ENCODE measurements at places on chromosomes 5 and 9.

- peak; percentile 16 for DNase-seq
Observed at GRCh38 chr9:100352201-100352726, 478 bp downstream of the TEX10 start.

- no peak for DNase-seq
Observed at GRCh38 chr9:79300068-79300467, 271.7 kb upstream of the TLE4 start.

- no peak for DNase-seq
Observed at GRCh38 chr5:4246447-4246846, 650.8 kb downstream of the IRX1 start.

DNA sequence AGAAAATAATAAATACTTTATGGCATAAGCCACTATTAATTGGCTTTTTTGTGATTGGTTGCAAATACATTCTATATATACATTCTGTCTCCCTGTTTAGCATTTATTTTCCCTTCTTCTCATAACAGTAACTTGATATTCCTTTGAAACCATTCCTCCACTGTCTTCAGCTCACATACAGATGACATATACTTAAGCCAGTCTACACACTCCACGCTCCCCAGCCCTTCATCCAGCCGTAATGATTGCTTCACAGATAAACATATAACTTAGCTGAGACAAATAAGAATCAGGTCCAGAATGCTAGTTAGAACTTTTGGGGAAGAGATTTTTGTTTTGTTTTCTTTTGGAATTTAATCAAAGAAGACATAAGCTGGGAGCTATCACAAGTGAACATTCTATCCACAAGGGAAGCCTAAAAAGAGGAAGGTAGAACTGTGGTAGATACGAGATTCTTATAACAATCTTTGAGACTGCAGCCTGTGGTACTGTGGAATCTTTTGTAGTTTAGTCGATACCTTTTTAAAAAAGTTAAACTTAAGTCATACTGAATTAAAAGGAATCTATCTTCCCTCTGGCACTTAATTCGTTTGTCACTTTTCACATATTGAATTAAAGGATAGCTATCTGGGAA lies 365.1 kb upstream of the PRR16 start:
- no peak for DNase-seq

DNA sequence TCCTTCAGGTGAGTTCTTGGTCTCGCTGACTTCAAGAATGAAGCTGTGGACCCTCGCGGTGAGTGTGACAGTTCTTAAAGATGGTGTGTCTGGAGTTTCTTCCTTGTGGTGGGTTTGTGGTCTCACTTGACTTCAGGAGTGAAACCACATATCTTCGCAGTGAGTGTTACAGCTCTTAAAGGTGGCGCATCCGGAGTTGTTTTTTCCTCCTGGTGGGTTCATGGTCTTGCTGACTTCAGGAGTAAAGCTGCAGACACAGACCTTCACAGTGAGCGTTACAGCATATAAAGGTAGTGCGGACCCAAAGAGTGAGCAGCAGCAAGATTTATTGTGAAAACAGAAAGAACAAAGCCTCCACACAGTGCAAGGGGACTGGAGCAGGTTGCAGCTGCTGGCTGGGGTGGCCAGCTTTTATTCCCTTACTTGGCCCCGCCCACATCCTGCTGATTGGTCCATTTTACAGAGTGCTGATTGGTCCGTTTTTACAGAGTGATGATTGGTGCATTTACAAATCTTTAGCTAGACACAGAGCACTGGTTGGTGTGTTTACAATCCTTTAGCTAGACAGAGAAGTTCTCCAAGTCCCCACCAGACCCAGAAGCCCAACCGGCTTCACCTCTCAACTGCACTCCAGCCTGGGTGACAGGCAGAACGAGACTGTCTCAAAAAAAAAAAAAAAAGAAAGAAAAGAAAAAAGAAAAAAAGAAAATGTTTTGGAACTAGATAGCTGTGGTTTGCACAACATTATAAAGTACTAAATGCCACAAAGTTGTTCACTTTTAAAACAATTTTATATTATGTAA lies 9.1 kb upstream of the ERMP1 start:
- DNase-seq = no peak

DNA sequence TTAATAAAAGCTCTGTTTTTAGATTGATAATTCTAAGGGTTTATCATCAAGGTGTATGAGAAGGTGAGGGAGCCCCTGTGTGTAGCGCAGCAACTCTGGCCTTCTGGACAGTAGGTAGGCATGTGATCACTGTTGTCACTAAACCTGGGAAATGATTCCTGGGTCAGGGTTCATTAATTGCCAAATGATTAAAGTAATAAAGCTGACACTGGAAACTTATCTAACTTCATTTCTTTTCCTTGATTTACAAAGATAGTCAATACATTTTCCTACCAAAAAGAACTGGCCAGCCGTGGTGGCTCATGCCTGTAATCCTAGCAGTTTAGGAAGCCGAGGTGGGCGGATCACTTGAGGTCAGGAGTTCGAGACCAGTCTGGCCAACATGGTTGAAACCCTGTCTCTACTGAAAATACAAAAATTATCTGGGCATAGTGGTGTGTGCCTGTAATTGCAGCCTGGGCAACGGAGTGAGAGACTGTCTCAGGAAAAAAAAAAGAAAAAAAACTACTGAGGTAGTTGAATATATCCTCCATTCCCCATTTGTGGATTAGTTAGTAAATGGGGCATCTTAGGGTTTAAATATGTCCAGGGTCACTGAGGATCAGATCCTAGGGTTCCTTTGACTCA lies 2.4 kb downstream of the EHMT1 start:
- DNase-seq = no peak

DNA sequence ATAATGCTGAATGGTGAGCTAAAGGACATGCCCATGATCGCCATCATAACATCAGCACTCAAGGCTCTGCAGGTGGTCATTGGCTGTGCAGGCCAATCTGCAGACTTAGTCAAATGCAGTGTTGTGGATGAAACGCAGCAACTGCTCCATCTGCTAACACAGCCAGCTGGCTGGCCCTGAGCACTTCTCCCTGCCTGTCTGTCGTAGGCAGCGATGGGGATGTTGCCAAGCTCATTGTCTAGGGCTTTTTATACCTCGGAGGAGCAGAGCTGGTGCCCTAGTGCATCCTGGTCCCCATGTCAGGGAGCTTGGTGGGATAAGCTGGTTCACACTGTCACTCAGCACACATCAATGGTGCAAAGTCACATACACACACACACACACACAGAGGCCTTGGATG lies 189.4 kb downstream of the TENT4A start:
- DNase-seq = no peak

- no peak for DNase-seq
Observed at GRCh38 chr9:33300546-33300945, 10.2 kb downstream of the NFX1 start.

DNA sequence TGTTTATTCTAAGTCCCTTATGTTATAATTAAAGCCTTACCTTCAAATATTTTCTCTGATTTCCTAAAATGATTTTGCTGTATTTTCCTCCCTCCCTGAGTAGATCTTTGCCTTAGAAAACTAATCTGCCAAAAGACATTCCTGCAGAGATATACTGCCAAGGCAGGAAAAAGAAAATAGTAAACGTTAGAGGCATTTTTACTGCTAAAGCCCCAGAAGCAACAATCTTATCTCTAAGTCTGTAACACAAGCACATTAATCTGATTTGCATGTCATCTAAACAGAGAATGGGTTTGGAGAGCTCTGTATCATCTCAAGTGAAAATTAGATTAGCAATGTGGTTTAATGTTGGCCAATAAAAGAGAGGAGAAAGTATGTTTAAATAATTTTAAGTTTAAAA lies 847.7 kb downstream of the MAT2B start:
- peak; percentile 26 for DNase-seq

DNA sequence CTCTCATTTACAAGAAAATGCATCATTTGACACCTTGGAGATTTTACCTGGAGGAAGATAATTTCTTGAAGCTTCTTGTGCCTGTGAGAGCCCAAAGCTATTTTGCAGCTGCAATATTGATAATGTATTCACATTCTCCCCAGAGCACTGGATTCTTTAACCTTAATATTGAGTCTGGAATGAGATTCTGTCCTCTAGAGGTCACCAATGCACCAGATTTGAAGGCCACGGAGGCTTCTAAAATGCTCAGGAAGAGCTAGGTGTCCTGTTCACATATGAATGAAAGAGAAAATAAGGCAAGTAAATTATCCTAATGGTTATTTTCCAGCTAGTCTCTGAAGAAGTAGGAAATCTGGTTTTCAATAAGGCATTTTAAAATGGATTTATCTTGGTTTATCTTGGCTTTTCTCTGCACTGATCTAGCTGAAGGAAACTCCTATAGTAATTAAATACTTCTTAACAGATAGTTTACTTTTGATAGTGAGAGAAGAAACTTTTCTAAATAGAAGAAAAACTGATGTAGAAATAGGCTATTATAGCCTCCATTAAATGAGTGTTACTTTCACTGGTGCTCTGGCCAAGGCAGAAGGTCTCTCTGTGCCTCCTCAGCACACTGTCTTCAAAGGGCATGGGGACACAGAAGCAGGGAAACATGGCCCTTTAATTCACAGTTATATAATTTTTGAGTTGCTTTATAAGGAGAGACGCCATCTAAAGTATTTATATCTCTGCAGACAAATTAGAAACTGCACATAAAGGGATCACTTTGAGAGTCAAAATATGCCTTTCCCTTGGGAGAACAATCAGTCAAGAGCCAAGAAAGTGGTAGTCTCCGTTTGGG lies 297.0 kb upstream of the ACTBL2 start:
- peak; percentile 79 for DNase-seq

GRCh38 chr5:150266871-150267291 lies 22.7 kb downstream of the CAMK2A start:
- peak; percentile 19 for DNase-seq

GRCh38 chr5:36573438-36573837 lies 33.0 kb upstream of the SLC1A3 start:
- DNase-seq = peak; percentile 94

- DNase-seq = no peak
Observed at GRCh38 chr5:141672841-141673813, 8.9 kb downstream of the ARAP3 start.

DNA sequence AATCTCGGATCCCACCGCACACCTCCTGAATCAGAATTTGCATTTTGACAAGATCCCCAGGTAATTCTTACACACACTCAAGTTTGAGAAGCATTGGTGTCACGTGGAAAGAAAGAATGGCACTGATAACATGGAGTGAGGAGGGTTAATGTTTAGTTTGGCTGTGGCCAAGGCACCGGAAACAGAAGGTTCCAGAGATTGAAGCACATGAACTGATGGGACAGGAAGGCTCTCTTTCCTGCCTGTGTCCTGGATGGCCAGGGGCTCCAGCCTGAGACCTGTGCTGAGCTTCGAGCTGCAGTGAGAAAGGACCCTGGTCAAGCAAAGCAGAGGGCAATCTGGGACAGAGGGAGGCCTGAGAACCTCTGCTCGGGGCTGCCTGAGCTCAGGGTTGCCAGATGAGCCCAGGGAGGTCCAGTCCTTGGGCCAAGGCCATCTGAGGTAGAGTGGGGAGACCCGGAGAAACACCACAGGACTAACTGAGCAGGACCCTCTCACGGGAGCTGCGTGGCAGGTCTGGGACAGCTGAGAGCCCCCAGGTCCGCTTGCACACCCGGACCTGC lies 27.3 kb downstream of the AFAP1L1 start:
- DNase-seq = no peak

GRCh38 chr5:51664491-51665250 lies 281.4 kb downstream of the ISL1 start:
- no peak for DNase-seq

GRCh38 chr5:63916786-63917185 lies 45.5 kb downstream of the HTR1A start:
- peak; percentile 33 for DNase-seq

DNA sequence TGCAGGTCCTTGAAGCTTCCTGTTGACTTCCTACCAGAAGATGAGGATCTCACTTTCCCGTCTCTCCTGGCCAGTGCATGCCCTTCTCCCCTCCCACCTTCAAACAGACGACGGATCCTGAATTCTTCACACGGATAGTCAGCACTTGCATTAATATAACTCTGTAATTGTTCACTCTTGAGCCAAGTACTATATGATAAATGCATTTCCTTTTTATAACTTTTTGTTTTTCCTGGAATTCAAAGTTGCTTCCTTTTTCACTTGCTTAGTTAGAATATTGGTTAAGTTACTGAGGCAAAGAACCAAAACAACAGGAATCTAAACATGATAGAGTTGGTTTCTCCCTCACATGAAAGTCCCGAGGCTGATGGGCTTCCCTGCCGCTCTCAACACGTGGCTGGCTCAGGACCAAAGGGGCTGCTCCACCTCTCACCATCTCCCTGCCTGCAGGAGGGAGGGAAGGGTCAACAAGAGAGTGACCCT lies 20.2 kb upstream of the EGFL7 start:
- DNase-seq = no peak

GRCh38 chr5:119323601-119324000 lies 32.2 kb upstream of the TNFAIP8 start:
- DNase-seq = no peak

DNA sequence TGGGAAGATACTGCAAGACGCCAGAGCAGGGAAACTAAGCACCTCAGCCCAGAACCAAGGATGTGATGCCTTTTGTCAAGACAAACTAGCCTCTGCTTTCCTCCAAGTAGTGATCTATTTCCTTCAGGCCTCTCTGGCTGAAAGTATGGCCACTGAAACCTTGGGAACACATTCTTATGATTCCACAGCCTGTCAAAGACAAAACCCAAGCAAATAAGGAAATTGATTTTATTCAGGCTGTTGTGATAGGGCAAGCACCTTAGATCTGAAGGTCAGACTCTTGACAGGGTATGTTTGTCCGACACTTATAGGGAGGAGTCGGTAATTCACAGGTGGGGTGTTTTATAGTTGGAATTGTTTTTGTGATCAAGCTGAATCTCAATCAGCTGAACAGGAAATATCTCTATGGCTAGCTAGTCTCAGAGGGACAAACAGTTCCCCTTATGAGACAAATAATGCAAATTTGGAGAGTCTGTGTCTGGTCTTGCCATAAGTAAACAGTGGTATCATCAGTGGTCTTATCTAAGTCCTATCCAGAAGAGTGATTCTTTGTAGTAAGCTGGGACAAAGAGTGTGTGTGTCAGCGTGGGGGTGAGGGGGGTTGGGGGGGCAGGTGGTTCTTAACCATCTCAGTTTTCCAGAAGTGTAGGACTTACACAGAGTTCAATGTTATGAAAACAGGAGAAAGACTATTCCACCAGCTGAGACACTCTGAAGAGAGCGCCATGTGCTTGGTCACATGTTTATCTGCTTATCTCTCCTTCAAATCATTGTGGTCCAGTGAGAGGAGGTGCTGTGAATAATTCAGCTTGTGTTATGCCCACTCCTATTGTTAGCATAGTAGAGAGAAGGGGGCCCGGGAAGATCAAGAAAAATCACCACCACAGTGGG lies 6.7 kb upstream of the ZCCHC10 start:
- DNase-seq = no peak

DNA sequence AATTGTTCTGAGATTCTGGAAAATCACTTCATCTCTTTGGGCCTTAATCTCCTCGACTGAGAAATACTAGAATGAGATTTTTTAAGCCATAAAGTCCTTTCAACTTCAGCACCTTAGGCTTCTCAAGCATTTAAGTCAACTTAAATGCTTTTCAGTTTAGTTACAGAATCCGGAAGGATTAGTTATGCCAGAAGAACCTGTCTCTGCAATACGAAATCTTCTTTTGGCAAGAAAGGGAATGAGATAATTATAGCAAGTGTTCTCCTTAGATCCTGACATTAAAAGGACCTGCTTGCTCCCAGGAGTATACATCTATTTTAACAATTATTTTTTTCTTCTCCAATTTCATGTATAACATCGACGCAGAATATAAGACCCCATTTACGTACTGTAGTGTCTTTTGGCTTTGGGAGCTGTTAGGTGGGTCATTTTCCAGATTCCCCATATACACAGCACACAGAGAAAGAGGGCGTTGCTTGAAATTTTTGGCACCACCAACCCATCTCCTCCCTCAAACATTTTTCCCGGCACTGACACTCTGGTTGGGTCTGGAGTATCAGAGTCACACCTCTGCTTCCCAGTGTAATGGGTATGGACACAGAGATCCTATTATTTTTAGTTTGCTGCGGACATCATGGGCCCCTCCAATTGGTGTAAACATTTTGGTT lies 43.6 kb upstream of the CLINT1 start:
- no peak for DNase-seq
